ENCODE measurements at places on chromosomes 11 and 22. TPM values are rescaled to one million over a fixed set of nuclear protein-coding genes. Genes with fewer than 3 reads are reported as not detected.

Gene SEPTIN5
- not detected for total RNA-seq

Gene GVQW3
- 8.7 TPM for total RNA-seq

Gene NAALADL1
- 22.4 TPM for total RNA-seq

Gene STIP1
- total RNA-seq: 106 TPM

GRCh38 chr11:131754671-131755070, 384.3 kb downstream of the NTM start:
- no peak for DNase-seq

DNA sequence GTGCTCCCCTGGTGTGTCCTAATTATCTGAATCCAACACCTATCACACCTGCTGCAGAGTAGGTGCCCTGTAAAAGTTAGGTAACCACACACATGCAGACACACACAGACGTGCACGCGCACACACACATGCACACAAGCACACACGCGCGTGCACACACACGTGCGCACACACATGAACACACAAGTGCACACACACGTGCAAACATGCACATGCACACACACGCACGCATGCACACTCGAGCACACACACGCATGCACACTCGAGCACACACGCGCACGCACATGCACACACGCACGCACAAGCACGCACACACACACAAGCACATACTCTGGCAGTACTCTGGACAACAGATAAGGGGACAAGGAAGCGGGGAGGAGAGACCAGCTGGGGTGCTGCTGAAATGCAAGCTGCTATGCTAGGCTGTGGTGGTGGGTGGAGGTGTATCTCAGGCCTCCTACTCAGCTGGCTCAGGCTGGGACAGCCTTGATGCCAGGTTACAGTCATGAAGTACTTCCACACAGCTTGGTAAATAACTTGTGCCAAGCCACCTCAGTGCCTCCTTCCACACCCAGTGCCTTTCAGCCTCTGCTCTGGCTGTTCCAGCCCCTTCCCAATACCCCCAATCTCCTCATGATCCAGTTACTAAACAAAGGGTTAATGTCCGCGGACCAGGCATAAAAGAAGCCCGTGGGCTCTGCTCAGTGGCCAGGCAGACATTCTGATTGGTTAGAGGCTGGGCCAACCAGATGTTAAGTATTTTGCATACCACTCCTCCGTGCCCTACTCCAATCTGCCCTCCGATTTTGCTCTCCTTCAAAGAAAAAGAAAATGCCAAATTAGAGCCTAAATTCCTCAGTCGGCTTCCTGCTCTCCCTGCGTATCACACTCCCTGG, 374.1 kb downstream of the TENM4 start:
- DNase-seq: no peak

DNA sequence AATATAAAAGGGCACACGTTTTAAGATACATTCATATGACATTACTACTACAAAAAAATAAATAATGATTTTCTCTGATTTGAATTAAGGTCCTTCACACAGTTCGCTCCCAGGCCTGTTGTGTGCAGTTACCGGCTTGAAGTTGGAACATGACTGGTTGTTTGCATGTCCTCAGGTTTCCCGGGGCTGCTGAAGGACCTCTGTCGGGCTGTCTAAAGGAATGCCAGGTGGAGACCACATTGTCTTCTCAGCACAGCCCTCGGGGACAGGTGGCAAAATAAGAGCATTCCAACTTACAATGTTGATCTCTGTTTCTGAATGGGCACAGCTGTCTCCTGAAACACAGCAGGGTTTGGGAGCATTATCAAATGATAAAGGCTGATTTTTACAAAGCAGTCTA, 14.9 kb downstream of the VSIG10L2 start:
- DNase-seq: no peak

- no peak for DNase-seq
Observed at GRCh38 chr22:23718371-23719165, 27.8 kb downstream of the RGL4 start.

DNA sequence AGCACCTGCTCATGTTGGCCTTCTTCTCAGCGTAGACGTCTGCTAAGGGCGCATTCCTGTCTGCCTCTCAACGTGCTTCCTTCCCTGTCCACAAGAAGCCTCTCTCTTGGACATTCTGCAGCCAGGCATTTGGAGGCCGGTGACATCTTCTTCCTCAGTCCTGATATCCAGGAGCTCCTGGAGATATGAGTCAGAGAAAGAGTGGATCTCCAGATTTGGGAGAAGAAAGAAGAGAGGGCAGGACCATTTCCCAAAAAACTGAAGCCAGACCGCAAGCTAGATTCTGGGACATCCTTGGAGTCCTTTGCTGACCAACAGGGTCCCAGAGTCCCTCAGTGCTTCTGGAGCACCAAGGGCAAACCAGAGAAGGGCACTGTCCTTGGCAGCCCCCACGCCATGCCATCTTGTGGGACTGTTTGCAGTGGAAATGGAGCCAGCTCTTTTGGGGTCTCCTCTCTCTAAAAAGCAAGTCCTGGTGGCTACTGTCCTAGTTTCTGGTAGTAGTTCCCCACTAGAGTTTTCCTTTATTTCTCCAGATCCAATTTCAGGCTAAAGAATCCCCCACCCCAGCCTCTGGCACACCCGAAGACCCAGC, 36.1 kb upstream of the SYT13 start:
- no peak for DNase-seq

GRCh38 chr22:31773416-31773815, 19.6 kb downstream of the DEPDC5 start:
- DNase-seq: no peak
